Pericardium fibroblast (primary cell): ENCODE measurements at places on chromosomes 12 and 14. TPM values are rescaled to one million over a fixed set of nuclear protein-coding genes. Genes with fewer than 3 reads are reported as not detected.

PSMD9 gene
- total RNA-seq = 29.9 and 59.6 TPM in 2 replicates

RILPL2 gene
- total RNA-seq = 7.1 and 7.4 TPM in 2 replicates

ACTR10 gene
- total RNA-seq = 54.6 and 55.3 TPM in 2 replicates

RIN3 gene
- 4.9 and 9.0 TPM in 2 replicates for total RNA-seq

SERPINA1 gene
- 0.47 TPM in 1 of 2 replicates, not detected in the other for total RNA-seq

BIN2 gene
- not detected in 2 replicates for total RNA-seq

GUCY2C gene
- not detected in 2 replicates for total RNA-seq

AACS gene
- 11.4 and 27.2 TPM in 2 replicates for total RNA-seq
